ENCODE measurements at places on chromosomes 3 and 15.

- DNase-seq = no peak
Measured at GRCh38 chr15:92113832-92114231, 260.3 kb downstream of the SLCO3A1 start.

DNA sequence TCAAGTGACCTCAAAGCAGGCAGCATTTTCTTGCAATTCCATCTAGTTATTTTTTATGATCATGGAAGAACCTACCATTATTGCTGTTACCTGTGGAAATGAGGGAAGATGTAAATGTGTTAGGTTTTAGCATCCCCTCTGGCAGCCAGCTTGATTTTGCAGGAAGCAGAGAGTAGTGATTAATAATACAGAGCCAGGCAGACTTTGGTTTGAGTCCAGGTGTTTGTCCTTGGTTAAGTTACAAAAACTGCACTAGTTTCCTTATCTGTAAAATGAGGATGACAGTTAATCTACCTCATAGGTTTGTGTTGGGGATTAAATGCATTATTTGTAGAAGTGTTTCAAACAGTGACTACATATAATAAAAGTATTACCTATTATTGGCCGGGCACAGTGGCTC lies 6.7 kb upstream of the ZNF621 start:
- no peak for DNase-seq

GRCh38 chr3:130395916-130396315 lies 50.4 kb downstream of the COL6A5 start:
- DNase-seq = no peak

DNA sequence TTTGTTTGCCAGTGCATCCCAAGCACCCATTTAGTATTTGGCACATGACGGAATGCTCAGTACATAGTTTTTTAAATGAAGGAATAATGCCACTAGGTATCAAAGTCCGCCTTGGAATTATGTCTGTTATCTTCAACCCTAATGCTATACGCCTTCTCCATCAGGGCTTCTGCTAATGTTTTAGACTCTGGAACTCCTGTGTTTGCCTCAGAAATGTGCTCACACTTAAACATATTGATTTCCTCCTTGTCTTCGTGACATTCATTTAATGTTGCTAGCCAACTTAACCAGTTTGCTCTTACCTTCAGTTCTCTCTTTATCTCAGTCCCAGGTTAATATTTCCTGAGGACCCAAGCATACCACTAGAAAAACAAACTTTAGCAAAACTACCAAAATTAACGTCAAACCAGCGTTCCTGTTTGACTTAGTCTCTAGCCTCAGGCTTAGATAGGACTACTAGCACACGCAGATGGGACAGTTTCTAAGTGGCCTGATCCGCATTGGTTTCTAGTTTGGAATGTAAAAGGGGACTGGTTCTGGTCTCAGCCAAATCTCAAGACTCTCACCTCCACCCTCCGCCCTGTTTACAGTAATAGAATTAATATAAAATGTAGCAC lies 81.4 kb downstream of the IL1RAP start:
- peak; percentile 17 for DNase-seq

Measured in small intestine (tissue), 16 donors.